ENCODE measurements at places on chromosomes 1 and 21.

DNA sequence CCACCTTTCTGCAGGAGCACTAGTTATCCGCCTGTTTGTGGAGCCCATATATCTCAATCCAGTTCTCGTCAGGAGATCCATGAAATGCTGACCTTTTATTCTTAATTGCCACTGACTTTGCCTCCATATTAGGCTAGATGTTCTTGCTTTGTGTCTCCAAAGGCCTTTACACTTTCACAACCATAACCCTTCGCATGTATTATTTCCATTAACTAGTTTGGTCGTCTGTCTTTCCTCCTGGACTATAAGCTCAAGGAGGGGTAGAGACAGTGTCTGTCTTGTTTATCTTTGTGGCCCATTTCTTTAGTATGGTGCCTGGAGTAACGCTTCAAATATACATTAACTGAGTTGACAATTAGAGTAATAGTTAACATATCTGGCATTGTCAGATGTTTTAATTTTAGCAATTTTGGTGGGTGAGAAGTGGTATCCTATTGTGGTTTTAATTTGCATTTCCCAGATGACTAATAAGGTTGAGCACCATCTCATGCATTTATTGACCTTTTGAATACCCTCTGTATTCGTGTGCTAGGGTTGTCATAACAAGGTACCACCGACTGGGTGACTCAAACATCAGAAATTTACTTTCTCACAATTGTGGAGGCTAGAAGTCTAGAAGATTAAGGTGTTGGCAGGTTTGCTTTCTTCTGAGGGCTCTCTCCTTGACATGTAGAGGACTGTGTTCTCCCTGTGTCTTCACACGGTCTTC, 21.7 kb upstream of the IL12RB2 start:
- no peak for DNase-seq

GRCh38 chr1:176522310-176522845, 59.4 kb downstream of the PAPPA2 start:
- no peak for DNase-seq

GRCh38 chr1:165045902-165046301, 310.6 kb downstream of the LMX1A start:
- DNase-seq = no peak

- no peak for DNase-seq
Observed at GRCh38 chr1:211129776-211130175, 4.2 kb downstream of the KCNH1 start.

DNA sequence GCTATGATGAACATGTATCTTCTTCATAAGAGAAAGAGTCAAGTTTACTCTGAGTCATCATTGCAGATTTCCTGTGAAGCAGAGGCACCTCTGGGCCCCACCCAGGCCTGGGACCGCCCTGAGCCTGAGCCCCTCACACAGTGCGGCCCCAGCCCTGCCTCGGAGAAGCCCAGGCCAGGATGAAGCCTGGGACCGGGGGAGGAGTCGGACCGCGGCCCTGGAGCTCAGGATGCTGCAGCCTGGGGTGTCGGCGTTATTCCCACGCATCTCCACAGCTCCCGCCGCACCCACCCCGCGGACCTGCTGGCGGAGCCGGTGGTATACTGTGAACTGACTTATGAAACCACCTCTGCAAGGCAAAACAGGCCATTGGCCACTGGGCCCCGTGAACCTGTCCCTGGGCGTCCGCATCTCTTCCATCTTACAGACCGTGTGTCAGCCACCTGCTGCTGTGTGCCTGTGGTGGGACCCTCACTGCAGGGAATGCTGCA, 2.4 kb upstream of the COL6A1 start:
- DNase-seq = no peak

Measured in RPMI8226 (cell line).